ENCODE measurements at places on chromosomes 16 and 17. TPM values are rescaled to one million over a fixed set of nuclear protein-coding genes. Genes with fewer than 3 reads are reported as not detected.

Gene RAP1GAP2
- 6.0 TPM for total RNA-seq

Gene PRR29
- not detected for total RNA-seq

Gene NRN1L
- not detected for total RNA-seq

Gene RPS6KB1
- 22.6 TPM for total RNA-seq

DNA sequence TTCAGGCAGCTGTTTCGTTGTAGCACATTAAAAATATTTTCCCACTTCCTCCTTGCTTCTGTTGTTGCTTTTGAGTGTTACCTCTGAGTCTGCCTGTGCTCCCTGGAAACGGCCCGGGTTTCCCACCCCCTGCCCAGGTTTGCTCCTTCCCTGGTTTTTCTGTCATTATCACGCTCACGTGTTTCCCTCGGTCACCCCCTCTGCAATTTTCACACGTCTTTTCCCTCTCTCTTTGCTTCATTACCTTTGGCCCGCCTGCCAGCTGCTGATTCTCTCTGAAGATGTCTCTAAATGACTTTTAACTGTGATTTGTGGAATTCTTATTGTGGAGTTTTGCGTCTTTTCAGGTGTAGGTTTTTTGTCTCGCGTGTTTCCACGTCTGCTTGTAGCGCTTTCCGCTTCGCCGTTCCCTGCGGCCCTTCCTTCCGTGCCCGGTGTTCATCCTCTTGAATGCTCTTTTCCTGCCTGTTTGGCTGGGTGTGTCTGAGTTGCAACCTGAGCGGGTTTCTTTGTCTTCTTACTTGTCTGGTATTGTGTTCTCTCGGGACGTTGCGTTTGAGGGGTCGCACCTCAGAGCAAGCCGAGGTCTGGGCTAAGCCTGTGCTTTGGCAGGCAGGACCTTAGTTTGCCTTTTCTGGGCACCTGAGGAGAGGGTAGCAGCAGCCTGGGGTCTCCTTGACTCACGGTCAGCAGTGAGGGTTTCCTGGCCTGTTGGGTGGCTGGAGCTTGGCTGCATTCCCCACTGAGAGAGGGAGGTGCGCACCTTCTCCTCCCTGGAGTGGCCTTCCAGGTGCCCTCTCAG is 96.3 kb upstream of the ZNF750 start:
- DNase-seq: no peak

- no peak for DNase-seq
Observed at GRCh38 chr16:21301895-21302291, 23.8 kb upstream of the CRYM start.

DNA sequence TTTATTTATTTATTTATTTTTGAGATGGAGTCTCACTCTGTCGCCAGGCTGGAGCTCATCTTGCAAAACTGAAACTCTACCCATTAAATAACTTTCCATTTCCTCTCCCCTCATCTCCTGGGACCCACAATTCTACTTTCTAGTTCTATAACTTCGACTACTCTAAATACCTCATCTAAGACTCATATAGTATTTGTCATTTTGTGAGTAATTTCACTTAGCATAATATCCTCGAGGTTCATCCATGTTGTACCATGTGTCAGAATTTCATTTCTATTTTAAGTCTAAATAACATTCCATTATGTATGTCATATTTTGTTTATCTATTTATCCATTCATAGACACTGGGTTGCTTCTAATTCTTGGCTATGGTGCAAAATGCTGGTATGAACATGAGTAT is 5.1 kb upstream of the NT5M start:
- DNase-seq: no peak

DNA sequence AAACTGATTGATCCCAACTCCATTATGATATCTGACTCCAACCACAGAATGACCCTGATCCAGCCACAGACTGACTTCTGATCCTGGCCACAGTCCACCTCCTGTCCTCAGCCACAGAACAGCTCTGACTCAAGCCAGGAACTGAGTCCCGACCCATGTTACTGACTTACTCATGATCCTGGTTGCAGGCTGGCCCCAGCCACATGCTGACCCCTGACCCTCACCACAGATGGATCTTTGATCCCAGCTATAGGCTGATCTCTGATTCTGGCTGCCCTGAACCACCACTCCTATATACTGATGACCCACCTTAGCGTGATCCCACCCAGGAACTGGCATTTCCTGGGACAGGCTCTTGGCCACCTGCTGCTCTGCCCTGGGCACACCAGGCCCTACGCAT is 32.2 kb upstream of the IL21R start:
- no peak for DNase-seq

DNA sequence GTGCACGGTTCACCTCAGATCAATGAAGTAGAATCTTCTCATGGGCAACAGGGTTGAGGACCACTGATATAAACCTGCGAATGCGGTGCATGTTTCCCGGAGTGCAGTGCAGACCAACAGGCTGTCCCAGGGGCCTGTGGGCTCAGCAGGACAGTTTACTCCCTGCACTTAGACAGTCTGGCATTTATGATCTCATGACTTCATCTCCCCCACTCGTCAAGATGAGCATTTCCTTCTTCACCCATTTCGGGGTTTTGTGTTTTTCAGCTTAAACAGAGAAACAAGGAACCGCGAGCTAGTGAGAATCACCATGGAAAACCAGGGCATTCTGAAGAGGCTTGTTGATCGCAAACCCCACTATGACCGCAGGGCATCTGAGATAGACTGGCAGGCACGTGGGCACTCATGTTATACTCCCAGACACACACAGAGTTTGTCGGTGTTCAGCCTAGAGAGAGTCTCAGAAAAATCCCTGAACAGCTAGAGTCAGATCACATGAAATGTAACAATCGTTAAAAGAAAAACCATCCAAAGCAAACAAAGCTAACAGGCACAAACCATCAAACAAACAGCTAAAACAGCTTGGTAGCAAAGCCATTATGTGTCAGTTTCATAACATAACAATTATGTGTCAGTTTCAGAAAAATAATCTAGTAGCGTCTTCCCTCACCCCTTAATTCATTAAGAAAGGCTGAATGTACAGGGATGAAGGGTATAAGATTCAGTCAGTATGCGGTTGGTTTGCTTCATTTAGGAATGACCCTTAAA is 2.9 kb downstream of the CFAP97D1 start:
- DNase-seq: no peak

DNA sequence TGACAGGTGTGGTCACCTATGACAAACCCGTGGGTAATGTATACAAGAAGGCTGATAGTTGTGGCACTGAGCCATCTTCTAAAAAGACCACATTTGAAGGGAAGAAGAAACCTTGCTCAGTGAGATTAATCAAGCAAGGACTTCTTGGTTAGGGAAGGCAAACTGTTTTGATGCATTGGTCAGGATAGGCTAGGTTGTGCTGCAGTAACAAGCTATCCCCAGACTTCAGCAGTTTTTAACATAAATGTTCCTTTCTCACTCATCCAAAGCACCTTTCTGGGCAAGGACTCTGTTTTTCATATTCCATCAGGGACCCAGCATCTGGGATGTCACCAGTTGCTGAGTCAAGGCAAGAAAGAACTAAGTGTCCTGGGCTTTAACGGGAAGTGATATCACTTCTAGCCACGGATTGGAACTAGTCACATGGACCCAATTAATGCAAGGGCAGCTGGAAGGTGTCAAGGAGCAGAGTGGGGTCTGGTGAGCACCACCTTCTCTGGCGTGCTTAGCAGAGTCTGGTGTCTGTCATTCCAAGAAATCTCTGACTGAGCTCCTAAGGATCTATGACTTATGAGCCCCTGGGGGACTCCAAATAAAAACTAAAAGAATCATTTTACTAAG is 52.0 kb upstream of the CCL2 start:
- DNase-seq: no peak

GRCh38 chr16:71734511-71734910 is 10.0 kb upstream of the PHLPP2 start:
- no peak for DNase-seq

GRCh38 chr17:50609380-50610074 is 25.2 kb upstream of the ABCC3 start:
- DNase-seq: no peak

DNA sequence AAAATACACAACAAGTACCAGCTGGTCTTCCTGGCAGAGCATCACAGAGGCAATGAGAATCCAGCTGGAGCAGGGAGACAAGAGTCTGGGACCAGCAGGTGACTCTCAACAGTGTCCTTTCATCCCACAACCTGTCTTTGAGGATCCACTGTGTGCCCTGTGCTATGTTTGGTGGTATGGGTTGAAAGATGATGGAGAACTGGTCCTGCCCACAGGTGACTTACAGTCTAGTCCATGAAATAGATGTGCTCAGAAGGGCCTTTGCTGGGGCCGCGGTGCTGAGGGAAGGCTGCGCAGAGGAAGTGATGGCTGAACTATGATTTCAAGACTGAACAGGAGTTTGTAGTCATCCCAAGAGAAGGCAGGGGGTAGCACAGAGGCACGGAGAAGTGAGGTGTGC is 17.9 kb downstream of the WNT3 start:
- DNase-seq: no peak

DNA sequence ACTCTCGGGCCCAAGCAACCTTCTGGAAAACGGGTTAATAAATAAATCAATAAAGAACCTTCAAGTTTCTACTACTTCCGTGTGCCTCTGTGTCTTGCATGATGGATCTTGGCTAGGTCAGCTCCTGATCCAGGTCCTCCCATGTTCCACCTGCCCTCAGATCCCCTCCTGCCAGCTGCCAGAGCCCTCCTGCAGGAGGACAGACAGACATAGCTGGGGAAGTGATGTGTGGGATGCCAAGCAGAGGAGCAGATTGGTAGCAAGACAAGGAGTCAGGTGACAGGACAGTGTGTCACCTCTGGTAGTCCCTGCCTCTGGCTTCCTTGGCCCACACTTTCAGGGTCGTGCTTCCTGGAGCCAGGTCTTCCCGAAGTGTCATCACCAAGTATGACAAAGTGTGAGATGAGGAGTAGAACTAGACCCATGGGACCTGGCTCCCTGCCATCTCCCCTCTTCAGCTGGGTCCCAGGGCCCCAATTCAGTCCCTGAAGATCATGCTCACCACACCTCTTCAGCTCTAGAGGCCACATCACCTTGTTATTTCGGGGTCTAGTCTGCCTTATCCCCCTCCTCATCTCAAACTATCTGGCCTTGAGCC is 1.0 kb upstream of the EPN3 start:
- no peak for DNase-seq

All from SJCRH30 (cell line).